A172 (cell line): ENCODE measurements at places on chromosomes 6 and 20. TPM values are rescaled to one million over a fixed set of nuclear protein-coding genes. Genes with fewer than 3 reads are reported as not detected.

The VWA7 gene
- total RNA-seq = 0.60 and 3.2 TPM in 2 replicates

The CDC5L gene
- total RNA-seq = 29.3 and 41.1 TPM in 2 replicates

The SYNCRIP gene
- total RNA-seq = 124 and 148 TPM in 2 replicates

The RAET1L gene
- 0.69 TPM in 1 of 2 replicates, not detected in the other for total RNA-seq

The CDH4 gene
- total RNA-seq = 2.6 and 5.5 TPM in 2 replicates

The SLC22A1 gene
- 0.07 and 0.17 TPM in 2 replicates for total RNA-seq

The TGM3 gene
- total RNA-seq = 0.53 TPM in 1 of 2 replicates, not detected in the other

The MTO1 gene
- 25.7 and 26.7 TPM in 2 replicates for total RNA-seq

The CEP85L gene
- 4.7 and 5.0 TPM in 2 replicates for total RNA-seq

The CYP39A1 gene
- total RNA-seq = not detected in 2 replicates

The GABRR1 gene
- 0.02 TPM in 1 of 2 replicates, not detected in the other for total RNA-seq

The TP53TG5 gene
- not detected in 2 replicates for total RNA-seq

The LAMA2 gene
- 3.7 and 4.3 TPM in 2 replicates for total RNA-seq

The RIMS4 gene
- 0.02 TPM in 1 of 2 replicates, not detected in the other for total RNA-seq

The GPX5 gene
- total RNA-seq = not detected in 2 replicates

The CALHM5 gene
- 3.8 and 4.1 TPM in 2 replicates for total RNA-seq

The PSORS1C2 gene
- total RNA-seq = not detected in 2 replicates

The LST1 gene
- not detected in 2 replicates for total RNA-seq

The SRSF12 gene
- 0.10 and 0.34 TPM in 2 replicates for total RNA-seq

The BHLHE23 gene
- not detected in 2 replicates for total RNA-seq

The PXDC1 gene
- total RNA-seq = 38.6 and 50.8 TPM in 2 replicates

The COL12A1 gene
- total RNA-seq = 9.0 and 11.1 TPM in 2 replicates

The SLC22A3 gene
- 0.10 TPM in 1 of 2 replicates, not detected in the other for total RNA-seq

The KCNB1 gene
- 0.31 and 0.41 TPM in 2 replicates for total RNA-seq

The TNFRSF6B gene
- total RNA-seq = 2.4 and 3.4 TPM in 2 replicates

The HLA-DQB2 gene
- not detected in 2 replicates for total RNA-seq

The CAGE1 gene
- not detected in 2 replicates for total RNA-seq

The TFAP2D gene
- not detected in 2 replicates for total RNA-seq

The DHX16 gene
- total RNA-seq = 30.4 and 36.1 TPM in 2 replicates

The TAGAP gene
- total RNA-seq = not detected in 2 replicates

The HTR1E gene
- total RNA-seq = not detected in 2 replicates

The C6orf15 gene
- 2.4 TPM in 2 replicates for total RNA-seq

The GJA1 gene
- 59.4 and 65.3 TPM in 2 replicates for total RNA-seq

The ARFGEF2 gene
- total RNA-seq = 25.2 and 30.7 TPM in 2 replicates

The PRICKLE4 gene
- not detected in 2 replicates for total RNA-seq

The SH3BGRL2 gene
- total RNA-seq = 1.2 and 2.3 TPM in 2 replicates

The ZNF165 gene
- total RNA-seq = 0.09 and 1.4 TPM in 2 replicates

The MUC21 gene
- not detected in 2 replicates for total RNA-seq

The MOG gene
- not detected in 2 replicates for total RNA-seq

The EYS gene
- 0.24 and 0.81 TPM in 2 replicates for total RNA-seq

The NOX3 gene
- total RNA-seq = not detected in 2 replicates

The HSPA12B gene
- not detected in 2 replicates for total RNA-seq

The TNNC2 gene
- not detected in 2 replicates for total RNA-seq

The THEMIS gene
- total RNA-seq = 0.05 TPM in 1 of 2 replicates, not detected in the other

The B3GAT2 gene
- not detected in 2 replicates for total RNA-seq

The FUCA2 gene
- 88.9 and 95.2 TPM in 2 replicates for total RNA-seq

The SLC17A9 gene
- total RNA-seq = not detected in 2 replicates

The RNF39 gene
- total RNA-seq = not detected in 2 replicates

The MEI4 gene
- total RNA-seq = not detected in 2 replicates

The HRH3 gene
- total RNA-seq = not detected in 2 replicates

The SHLD1 gene
- total RNA-seq = 3.6 and 4.3 TPM in 2 replicates
